Naive thymus-derived CD8-positive, alpha-beta T cell (primary cell): ENCODE measurements at places on chromosomes 1 and 21.

DNA sequence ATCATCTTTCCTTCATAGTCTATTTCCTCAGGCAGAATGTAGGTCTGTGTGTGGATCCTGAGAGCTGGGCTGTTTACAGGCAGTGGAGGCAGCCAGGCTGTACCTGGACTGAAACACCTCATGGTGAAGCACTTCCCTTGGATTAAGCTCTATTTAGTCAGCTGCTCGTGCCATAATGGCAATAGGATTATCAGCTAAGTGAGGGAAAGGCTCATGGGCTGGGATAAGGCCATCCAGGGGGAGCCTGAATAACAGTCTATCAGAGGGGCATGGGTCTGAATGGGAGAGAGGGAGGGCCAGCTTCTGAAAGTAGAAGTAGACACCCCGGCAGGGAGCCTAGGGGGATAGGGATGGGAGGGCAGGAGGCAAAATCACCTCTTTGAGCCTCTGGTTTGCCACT, 8.3 kb downstream of the RNASEL start:
- no peak for DNase-seq

GRCh38 chr1:64499966-64500365, 30.0 kb downstream of the CACHD1 start:
- DNase-seq = no peak

DNA sequence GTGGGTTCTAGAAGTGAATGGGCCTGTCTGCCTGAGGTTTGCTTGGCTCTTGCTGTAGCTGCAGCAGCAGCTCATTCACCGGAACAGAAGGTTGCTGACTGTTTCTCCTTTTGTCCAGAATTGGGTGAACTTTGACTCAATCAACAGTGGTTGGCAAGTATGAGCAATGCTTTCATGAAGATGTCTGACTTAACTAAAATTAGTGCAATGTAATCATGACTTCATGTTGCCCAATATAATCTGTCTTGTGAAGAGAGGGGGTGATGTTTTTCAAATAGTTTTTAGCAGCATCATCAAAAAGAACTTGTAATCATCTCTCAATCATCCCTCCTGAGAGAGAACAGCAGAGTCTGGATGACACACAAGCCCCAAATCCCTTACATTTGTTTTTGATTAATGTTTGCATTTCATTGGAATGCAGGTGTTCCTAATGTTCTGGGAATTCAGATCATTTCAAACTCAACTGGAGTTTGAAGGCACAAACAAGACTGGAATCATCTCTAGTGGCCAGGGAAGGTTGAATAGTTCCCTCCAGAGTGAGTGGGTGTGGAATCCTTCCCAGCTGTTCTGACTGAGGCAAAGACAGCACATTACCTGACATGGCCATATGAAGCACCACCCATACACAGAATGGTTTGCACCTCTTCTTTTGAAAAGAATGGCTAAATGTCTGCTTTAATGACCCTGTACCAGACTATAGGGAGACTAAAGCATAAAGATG, 82.9 kb downstream of the HLX start:
- DNase-seq = no peak

DNA sequence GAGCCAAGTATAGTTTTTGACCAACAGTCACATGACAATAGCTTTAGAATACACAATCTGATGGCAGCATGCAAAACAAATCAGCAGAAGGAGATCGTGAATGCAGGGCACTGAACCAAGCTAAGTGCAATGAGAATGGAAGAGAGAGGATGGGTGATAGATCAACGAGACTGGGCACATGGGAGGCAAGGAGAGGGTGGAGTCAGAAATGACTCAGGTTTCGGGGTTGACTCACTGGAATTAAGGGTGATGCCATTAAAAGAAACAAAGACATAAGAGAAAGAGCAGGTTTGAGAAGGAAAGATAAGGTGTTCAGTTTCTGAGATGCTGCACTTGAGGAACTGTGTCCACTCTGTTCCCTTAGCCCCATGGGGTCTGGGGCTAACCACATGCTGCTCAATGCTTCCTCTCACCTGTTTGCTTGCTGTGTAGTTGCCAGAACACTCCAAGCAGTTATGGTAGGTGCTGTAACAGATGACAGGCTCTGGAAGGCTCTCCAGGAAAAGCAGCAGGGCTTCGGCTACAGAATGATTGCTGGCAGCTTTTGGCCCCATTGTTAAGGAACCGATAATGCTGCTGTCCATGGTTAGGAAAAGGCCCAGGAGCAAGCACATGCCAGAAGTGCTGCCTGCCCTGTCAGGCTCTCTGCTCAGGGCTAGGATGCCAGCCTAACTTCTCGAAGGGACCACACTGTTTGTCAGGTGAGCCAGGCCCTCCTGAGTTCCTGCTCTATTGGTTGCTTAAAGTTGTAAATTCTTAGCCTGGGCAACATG, 6.1 kb upstream of the MTF1 start:
- no peak for DNase-seq

- DNase-seq = no peak
Observed at GRCh38 chr21:33432496-33432895, 29.3 kb downstream of the IFNGR2 start.

- no peak for DNase-seq
Observed at GRCh38 chr1:41700581-41700980, 216.1 kb upstream of the EDN2 start.

DNA sequence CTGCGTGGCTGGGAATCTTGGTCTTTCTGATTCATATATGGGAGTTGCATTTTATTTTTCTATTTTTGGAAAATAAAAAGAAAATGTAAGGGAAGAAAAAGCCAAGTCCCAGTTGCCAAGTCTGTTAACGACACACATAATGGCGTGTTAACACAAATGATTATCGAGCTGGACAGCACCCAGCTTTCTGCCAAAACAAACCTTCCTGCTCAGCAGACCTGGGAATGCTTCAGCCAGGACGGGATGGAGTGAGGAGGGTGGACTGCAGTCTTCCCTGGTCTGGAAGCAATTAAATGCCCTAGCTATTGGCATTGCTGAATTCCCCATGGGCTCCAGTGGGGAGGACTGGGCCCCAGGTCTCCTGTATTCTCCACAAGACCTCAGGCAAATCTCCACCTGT, 184.2 kb upstream of the USP24 start:
- no peak for DNase-seq

DNA sequence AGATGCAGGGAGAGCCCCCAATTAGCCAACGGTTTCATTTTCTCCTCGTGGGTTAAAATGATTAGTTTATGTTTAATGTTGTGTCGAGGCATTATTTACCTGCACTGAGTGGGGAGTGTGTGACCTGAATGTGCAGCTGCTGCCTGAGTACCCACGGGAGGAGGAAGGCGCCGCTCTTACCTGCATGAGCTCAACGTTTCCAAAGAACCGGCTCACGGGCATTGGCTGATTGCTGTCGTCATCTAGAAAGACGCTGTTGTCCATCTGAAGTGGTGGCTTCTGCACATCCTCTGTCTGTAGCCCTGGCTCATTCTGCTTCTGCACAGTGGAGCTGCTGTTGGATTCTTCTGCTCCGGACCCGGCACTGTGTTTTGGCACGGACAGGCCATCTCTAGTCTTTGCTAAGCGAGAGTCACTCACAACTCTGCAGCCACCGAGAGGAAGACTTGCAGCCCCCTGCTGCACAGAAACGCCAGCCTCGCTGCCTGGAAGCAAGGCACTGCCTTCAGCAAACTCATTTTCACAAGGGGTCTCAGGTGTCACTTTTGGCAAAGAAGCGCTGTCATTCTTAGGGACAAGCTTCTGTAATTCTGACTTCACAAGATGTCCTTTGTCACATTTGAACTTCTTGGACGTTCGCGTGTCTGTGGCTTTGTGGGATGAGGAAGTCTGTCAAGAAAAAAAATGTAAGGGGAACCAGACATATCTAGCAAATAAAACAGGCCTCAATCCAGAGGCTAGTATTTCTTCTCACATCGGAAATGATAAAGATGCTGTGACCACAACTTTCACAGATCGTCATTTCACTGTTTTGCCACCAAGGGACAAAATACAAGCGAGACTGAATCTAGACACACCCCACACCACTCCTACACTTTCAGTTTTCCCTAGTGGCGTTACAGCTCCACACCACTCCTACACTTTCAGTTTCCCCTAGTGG, 9.4 kb downstream of the C1orf174 start:
- DNase-seq = no peak

- no peak for DNase-seq
Observed at GRCh38 chr1:18580047-18580446, 50.6 kb upstream of the PAX7 start.

GRCh38 chr1:102595106-102595505, 513.2 kb downstream of the COL11A1 start:
- DNase-seq = no peak

DNA sequence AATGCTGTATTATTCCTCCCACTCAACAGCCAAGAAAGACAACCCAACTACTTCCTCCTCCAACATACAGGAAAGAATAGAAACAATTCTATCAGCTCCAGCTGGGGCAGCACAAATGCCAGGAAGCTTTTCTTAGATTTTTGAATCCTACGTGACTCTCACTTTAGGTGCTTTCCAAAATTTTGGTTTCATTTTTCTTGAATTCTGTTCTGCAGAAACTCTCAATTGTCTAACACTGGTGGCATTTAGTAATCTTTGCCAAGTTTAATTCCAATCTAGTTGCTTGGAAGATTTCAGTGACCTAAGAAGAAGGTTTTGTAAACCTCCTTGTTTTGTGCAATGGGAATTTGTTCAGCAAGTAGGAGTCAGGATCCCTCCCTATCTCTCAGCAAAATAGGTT, 37.1 kb upstream of the DOCK7 start:
- DNase-seq = no peak

DNA sequence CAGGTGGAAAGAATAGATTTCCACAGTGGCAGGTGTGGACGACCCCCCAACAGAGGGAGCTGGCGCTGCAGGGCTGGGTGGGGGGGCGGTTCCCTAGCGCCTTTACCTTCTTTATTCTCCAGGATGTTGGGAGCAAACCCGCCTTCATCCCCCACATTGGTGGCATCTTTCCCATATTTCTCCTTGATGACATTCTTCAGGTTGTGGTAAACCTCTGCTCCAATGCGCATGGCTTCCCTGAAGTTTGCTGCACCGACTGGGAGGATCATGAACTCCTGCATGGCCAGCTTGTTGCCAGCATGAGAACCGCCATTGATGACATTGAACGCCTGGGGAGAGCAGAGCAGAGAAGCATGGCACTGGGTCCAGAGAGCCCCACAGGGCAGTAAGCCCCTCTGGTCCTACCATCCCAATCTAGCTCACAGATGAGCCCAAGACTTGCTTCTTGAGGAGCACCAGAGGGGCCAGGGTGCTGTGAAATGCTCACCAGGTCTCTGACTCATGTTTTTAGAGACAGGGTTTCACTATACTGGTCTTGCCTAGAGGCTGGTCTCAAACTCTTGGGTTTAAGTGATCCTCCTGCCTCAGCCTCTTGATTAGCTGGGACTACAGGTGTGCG, 12.2 kb downstream of the ENO1 start:
- DNase-seq = no peak

- no peak for DNase-seq
Observed at GRCh38 chr1:192933744-192934143, 124.9 kb downstream of the RGS2 start.

DNA sequence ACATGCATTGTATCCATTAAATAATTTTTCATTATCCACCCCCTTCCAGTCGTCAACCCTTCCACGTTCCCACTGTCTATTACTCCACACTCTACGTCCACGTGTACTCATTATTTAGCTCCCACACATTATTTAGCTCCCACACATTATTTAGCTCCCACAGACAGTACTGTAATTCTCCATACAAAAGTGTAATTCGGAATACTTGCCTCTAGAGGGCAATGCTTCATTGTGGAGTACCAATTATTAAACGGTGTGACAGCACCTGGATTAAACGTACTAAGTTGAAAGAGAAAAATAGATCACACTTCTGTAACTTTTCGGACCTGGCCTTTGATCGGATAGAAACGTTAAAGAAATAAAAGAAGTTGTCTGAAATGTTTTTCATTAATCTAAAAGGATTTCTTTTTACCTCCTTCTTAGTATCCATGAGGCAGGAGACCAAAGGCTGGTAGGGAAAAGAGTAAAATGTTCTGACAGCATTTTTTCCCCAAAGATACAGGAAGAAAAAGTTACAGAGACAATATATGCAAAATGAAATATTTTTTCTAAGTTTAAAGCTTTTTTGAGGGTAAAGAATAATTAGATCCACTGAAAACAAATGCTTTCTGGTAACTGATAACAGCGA, 99.2 kb downstream of the LHX8 start:
- DNase-seq = peak; percentile 14

DNA sequence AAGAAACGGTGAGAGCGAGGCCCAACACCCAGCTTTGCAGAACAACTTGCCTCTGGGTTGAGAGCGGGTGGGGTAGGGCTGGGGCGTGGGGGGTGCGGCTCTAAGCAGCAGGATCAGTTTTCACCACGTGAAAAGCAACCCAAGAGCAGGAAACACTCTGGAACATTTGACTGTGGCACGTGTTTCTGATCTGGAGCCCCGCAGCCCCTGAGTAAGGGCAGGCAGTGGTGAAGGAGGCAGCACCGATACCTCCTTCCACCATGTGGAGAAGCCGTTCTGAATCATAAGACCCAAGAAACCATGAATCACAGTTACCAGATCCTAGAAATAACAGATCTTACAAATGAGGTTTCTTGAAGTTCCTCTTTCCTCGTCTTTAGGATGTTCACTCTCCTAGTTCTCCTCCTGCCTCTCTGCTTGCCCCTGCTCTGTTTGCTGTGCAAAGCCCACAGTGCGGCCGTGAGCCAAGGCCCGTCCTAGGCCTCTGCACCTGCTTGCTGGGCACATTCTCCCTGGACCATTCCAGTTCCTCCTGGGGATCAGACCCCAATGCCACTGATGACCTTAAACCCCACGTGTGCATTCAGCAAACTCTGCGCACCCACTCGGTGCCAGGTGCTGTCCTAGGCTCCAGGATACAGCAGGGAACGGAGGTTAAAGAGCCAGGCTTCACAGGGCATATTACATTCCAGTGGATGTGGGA, 31.9 kb downstream of the SLC1A7 start:
- no peak for DNase-seq

DNA sequence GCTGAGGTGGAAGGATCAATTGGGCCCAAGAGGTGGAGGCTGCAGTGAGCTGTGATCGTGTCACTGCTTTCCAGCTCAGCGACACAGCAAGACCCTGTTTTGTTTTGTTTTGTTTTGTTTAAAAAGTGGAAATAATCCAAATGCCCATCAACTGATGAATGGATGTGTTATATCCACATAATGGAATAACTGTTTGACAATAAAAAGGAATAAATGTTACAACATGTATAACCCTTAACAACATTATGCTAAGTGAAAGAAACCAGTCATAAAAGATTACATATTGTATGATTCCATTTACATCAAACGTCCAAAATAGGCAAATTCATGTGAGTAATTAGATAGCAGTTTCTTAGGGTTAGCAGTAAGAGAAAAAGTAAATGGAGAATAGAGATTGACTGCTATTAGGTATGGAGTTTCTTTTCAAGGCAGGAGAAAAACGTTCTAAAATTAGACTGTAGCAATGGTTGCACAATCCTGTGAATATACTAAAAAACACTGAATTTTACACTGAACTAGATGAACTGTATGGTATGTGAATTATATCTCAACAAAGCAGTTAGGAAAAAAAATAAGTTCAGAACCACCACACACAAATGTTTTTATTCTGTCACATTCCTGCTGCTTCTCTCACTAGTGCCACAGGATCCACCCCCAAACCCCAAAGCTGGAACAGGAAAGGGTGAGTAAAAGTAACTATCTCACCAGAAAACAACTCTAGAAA, 15.7 kb downstream of the FOXJ3 start:
- DNase-seq = no peak

GRCh38 chr1:60715970-60716369, 366.4 kb upstream of the NFIA start:
- DNase-seq = no peak

GRCh38 chr1:110207831-110208230, 2.3 kb upstream of the KCNC4 start:
- DNase-seq = peak; percentile 75
